ENCODE measurements at places on chromosomes 1 and 21. TPM values are rescaled to one million over a fixed set of nuclear protein-coding genes. Genes with fewer than 3 reads are reported as not detected.

OR2T11 gene
- not detected for total RNA-seq

BRINP3 gene
- 17.0 TPM for total RNA-seq

- DNase-seq: no peak
- no peak overlapping the region for H3K4me3 ChIP-seq
- H3K27ac ChIP-seq: no peak overlapping the region
- H3K27me3 ChIP-seq: peaks cover 34% of the 10 kb centered on the region
- peaks cover 7% of the 10 kb centered on the region for H3K4me1 ChIP-seq
Measured at GRCh38 chr1:200034761-200035396, 7.4 kb downstream of the NR5A2 start.

TLCD4 gene
- 6.5 TPM for total RNA-seq

IVL gene
- total RNA-seq: 0.57 TPM

- DNase-seq: no peak
- no peak overlapping the region for H3K4me3 ChIP-seq
- no peak overlapping the region for H3K27ac ChIP-seq
- H3K36me3 ChIP-seq: no peaks in the 10 kb centered on the region
- H3K4me1 ChIP-seq: no peaks in the 10 kb centered on the region
- H3K27me3 ChIP-seq: no peaks in the 10 kb centered on the region
Measured at GRCh38 chr1:87208931-87209330, 119.7 kb upstream of the LMO4 start.

HSD11B1 gene
- 29.1 TPM for total RNA-seq

- no peaks in the 10 kb centered on the region for H3K4me1 ChIP-seq
- H3K4me3 ChIP-seq: no peak overlapping the region
- no peaks in the 10 kb centered on the region for H3K36me3 ChIP-seq
- H3K27me3 ChIP-seq: no peaks in the 10 kb centered on the region
Measured at GRCh38 chr1:55396381-55396891, 181.3 kb upstream of the USP24 start.

DNA sequence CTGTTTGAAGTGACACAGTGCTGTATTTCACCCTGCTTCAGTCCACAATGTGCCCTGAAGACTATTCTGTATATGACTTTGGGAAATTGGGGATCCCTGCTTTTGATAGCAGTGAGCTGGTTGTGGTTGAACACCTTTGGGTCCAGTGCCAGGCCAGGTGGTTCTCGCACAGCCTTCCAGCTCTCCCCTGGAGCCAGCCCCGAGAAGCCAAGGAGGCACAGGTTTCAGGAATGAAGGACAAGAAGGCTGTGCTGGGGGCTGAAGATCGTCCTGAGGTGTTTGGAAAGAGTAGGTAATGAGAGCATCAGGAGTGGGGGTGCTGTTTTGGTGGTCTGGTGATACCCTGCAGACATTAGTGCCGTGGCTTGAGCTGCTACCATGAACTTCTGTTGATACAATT lies 131.4 kb upstream of the COL6A1 start:
- H3K27ac ChIP-seq: no peak overlapping the region

EPB41 gene
- 39.4 TPM for total RNA-seq

ATXN7L2 gene
- total RNA-seq: 29.4 TPM

TRAPPC10 gene
- total RNA-seq: 14.4 TPM

DNA sequence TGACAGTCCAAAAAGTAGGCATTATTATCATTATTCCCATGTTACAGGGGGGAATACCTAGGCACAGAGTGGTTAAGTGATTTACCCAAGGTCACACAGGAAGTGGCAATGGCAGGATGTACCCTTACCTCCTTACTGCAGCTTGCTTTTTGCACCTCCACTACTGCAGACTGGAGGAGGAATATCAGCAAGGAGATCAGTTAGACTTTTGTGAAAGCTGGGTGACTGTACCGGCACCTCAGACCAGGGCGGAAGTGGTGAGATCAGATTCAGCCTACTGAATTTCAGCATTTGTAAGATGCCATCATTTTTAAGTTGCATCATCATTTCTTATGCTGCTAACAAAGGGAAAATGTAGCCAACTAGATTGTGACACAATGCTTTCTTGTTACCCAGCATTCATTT lies 4.5 kb downstream of the ADARB1 start:
- no peak for DNase-seq
- H3K27ac ChIP-seq: no peak overlapping the region
- no peak overlapping the region for H3K4me3 ChIP-seq

DNA sequence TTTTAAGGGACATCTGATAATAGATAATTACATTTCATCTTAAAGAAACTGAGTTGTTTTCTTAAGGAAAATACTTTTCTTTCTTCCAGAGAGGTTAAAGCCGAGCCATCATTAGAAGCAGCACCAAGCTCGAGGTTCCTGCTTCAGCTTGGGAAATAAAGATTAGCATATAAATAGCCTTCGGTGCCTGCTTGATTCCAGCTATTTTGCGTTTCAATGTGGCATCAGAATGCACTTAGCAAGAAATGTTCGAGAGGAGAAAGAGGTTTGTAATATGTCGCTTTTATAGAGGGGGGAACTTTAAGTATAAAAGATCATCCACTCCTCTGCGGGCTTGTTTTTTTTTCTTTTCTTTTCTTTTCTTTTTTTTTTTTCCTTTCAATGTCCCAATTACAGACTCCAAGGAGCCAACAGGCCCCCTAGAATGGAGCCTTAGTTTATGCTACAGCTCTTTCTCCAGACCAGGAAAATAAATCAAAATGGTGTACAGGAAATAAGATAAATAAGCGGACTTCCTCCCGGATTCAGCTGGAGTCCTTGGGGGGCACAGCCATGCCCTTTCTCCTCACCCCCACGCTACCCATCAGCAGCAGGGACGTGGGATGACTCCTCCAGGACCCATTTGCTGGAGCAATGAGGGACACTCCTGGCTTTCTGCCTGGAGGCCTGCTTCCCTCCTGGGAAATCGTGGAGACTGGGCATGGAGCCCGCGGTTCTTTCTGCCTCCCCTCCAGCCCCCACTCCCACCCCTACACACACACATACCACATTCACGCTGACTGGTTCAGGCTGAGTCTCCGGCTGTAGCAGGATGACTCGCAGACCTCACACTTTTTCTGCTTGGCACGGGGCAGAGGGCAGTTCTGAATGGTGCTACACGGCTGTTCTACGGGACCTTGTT lies 131.6 kb downstream of the RRAGC start:
- no peaks in the 10 kb centered on the region for H3K36me3 ChIP-seq
- no peak for DNase-seq
- no peak overlapping the region for H3K27ac ChIP-seq
- peaks cover 13% of the 10 kb centered on the region for H3K4me1 ChIP-seq

- no peaks in the 10 kb centered on the region for H3K27me3 ChIP-seq
- no peak for DNase-seq
- no peak overlapping the region for H3K4me3 ChIP-seq
- no peak overlapping the region for H3K27ac ChIP-seq
Measured at GRCh38 chr21:35503671-35504070, 454.6 kb upstream of the RUNX1 start.

TMEM54 gene
- 239 TPM for total RNA-seq

DNA sequence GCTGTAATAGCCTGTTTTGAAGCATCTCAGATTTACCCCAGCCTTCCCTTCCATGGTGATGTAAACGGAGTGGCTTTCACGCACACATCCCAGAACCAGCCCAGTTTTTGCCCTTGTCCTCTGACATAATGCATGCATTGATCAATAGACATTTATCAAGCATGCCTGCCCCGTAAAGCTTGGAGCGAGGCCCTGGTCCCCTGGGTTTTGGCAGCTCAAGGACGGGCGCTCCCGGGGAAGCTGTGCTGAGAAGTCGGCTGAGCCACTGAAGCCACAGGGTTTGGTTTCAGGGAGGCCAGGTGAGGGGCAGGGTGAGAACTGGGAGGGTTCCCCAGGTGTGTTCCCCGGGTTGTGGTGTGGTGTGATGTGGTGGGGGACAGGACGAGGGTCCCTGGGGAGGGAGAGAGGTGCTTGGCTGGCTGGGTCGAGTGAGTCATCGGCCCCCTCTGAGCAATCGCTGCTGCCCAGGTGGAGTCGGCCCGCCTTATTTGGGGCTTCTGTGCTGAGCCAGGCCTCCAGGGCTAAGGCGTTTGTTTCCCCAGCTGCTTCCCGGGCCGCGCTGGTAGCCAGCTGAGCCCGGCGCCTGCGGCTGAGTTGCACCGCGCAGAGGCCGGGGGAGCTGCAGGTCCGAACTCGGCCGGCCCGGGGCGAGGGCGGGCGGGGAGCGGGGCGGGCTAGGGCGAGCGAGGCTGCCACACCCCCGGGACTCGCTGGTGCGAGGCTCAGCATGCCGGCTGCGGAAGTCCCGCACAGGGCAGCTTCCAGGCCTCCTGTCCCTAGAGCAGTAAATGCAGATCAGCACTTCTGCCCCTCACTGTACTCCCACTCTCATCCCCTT lies 23.6 kb downstream of the ATP2B4 start:
- peak overlapping the region; percentile 17 for H3K4me3 ChIP-seq
- H3K27me3 ChIP-seq: no peaks in the 10 kb centered on the region
- peaks cover 3% of the 10 kb centered on the region for H3K4me1 ChIP-seq

RAD54L gene
- total RNA-seq: 8.2 TPM

- DNase-seq: no peak
- no peak overlapping the region for H3K27ac ChIP-seq
- no peak overlapping the region for H3K4me3 ChIP-seq
- H3K27me3 ChIP-seq: no peaks in the 10 kb centered on the region
- H3K4me1 ChIP-seq: no peaks in the 10 kb centered on the region
- H3K36me3 ChIP-seq: no peaks in the 10 kb centered on the region
Measured at GRCh38 chr21:14403681-14404318, 20.9 kb upstream of the HSPA13 start.

B3GALT5 gene
- total RNA-seq: 0.64 TPM

PDZK1 gene
- 0.55 TPM for total RNA-seq

- no peak overlapping the region for H3K27ac ChIP-seq
- DNase-seq: no peak
- H3K4me3 ChIP-seq: no peak overlapping the region
- no peaks in the 10 kb centered on the region for H3K36me3 ChIP-seq
- H3K27me3 ChIP-seq: no peaks in the 10 kb centered on the region
- H3K4me1 ChIP-seq: peaks cover 2% of the 10 kb centered on the region
Measured at GRCh38 chr1:20632386-20632785, 872 bp upstream of the PINK1 start.

AGT gene
- total RNA-seq: 4.7 TPM

RNU1-2 gene
- total RNA-seq: under 0.01 TPM

GRCh38 chr1:211333906-211334305 lies 7.3 kb downstream of the TRAF5 start:
- no peak overlapping the region for H3K4me3 ChIP-seq
- H3K36me3 ChIP-seq: no peaks in the 10 kb centered on the region
- peaks cover 4% of the 10 kb centered on the region for H3K4me1 ChIP-seq
- DNase-seq: no peak

GRCh38 chr1:221865808-221866207 lies 123.9 kb upstream of the DUSP10 start:
- no peaks in the 10 kb centered on the region for H3K4me1 ChIP-seq
- no peak overlapping the region for H3K4me3 ChIP-seq
- DNase-seq: no peak
- no peak overlapping the region for H3K27ac ChIP-seq
- no peaks in the 10 kb centered on the region for H3K36me3 ChIP-seq

DNA sequence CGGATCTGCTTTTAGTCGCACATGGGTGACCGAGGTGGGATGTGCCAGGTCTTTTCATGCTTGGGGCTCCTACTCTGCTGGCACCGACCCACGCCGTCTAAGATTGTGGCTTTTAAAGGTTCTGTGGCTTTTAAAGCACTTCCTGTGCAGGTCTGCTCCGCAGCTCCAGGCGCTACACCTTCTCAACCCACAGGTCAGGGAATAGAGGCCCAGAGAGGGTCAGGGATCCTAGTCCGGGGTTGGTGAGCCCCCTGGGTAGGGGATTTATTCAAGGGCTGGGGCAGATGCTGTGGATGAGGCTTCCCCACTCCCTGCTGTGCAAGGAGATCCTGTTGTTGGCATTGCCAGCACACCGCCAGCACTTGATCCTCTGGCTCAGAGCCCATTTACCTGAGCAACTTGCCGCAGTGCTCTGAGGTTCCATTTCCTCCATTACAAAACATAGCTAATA lies 212.8 kb upstream of the RAB4A start:
- H3K36me3 ChIP-seq: no peaks in the 10 kb centered on the region
- peak; percentile 57 for DNase-seq
- peak overlapping the region; percentile 77 for H3K27ac ChIP-seq
- no peaks in the 10 kb centered on the region for H3K27me3 ChIP-seq

- H3K4me3 ChIP-seq: no peak overlapping the region
- no peak for DNase-seq
- no peak overlapping the region for H3K27ac ChIP-seq
- no peaks in the 10 kb centered on the region for H3K27me3 ChIP-seq
- no peaks in the 10 kb centered on the region for H3K4me1 ChIP-seq
Measured at GRCh38 chr1:70659891-70660290, 248.8 kb downstream of the CTH start.

BATF3 gene
- 4.0 TPM for total RNA-seq

DNA sequence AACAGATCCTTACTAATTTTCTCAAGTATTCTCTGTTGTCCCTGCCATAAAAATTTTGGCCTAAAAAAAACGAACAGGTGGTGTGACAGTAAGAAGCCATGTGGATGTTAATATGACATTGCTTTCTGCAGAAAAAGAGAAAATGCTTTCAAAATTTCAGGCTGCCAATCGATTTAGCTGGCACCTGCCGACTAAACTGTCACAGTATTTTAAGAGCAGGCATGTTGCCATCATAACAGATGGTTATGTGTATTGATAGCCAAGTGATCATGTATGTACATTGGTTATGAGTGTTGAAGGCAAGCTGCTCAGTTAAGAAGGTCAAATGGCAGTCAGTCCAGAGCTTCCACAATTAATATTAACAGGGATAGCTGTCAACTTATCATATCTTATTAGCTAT lies 1017.0 kb downstream of the MRPL39 start:
- DNase-seq: no peak
- H3K27me3 ChIP-seq: no peaks in the 10 kb centered on the region
- no peaks in the 10 kb centered on the region for H3K4me1 ChIP-seq
- no peaks in the 10 kb centered on the region for H3K36me3 ChIP-seq

CLDN17 gene
- not detected for total RNA-seq

GRCh38 chr21:46109313-46110221 lies 11.7 kb downstream of the COL6A2 start:
- peak; percentile 1 for DNase-seq
- no peak overlapping the region for H3K4me3 ChIP-seq
- H3K27me3 ChIP-seq: no peaks in the 10 kb centered on the region
- H3K27ac ChIP-seq: no peak overlapping the region
- peaks cover 11% of the 10 kb centered on the region for H3K36me3 ChIP-seq
- no peaks in the 10 kb centered on the region for H3K4me1 ChIP-seq

ASCL5 gene
- not detected for total RNA-seq

- no peak overlapping the region for H3K27ac ChIP-seq
- DNase-seq: no peak
- no peaks in the 10 kb centered on the region for H3K36me3 ChIP-seq
- H3K27me3 ChIP-seq: no peaks in the 10 kb centered on the region
- no peak overlapping the region for H3K4me3 ChIP-seq
Measured at GRCh38 chr1:119702384-119702783, 9.3 kb upstream of the PHGDH start.

ZBTB8B gene
- 0.18 TPM for total RNA-seq

DNA sequence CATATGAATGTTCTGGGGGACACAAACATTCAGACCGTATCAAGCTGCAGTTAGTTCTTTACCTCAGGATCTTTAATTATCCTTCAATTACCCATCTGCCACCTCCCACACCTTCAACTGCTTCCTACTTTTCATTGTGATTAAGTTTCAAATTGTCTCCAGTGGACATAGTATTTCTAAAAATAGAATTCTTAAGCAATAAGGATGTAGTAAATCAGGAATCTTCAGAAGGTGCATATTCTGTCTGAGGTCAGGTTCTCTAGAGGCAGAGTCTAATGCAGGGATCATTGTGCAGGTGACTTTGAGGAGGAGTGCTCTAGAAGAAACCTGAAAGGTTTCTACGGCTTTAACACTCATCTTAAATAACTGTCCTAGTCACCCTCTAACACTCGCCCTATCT lies 102.6 kb upstream of the PPP2R5A start:
- no peaks in the 10 kb centered on the region for H3K27me3 ChIP-seq
- no peak overlapping the region for H3K4me3 ChIP-seq
- H3K36me3 ChIP-seq: no peaks in the 10 kb centered on the region
- DNase-seq: no peak

All from prostate gland (tissue), 2 donors.